ENCODE measurements at places on chromosomes 5 and 9.

DNA sequence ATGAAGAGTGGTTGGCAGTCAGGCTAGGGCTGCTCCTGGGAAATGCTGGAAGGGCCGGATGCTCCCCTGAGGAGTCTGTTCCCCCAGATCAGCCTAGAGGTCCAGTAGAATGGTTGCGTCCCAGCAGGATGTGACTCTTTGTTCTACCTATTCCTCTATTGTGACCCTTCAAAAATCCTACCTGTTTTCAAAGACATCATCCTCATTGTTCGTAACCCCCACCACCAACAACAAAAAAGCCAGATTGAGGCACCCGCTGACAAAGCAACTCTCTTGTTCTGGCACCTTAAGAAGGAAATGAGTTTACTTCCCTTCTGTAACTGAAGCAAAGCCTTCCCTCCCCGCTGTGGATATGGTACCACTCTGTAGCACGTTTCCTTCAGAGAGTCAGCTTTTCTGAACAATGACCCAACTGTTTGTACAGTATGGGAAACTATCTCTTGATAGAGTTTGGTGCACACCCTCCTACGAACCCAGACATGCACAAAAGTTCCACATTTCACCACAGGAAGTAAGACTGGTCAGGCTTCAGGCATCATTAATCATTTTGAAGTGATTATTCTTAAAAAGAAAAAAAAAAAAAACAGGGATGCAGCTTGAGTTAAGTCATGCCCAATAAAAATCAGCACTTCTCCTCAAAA is 207.2 kb downstream of the ENC1 start:
- DNase-seq = no peak

DNA sequence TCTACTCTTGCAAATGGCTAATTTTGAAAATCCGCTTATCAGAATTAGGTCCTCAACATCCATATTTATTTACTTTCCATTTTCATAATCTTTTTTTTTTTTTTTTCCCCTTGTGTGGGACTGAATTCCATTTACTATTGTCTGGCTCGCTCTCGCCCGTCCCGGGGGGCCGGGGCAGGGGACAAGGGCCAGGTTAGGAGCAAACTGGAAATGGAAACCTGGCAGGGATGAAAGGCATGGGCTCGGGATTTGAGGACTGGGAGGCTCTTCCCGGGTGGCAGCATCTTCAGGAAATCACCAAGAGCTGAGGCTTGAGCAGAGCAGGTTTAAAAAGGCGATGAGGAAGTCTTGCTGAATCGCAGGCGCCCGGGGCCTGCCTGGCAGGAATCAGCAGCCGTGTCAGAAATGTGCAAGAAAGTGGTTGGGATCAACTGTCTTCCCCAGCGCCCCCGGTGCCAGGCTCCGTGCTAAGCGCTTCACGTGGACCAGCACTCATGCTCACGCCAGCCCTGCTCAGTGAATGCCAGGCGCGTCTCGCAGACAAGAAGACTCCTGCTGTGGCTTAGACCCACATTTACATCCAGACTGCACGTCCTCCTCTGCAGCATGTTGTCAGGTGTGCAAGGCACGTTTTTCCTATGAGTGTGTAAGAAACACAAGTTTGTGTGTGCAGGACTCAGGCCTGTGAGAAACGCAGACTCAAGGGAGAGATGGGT is 66.3 kb upstream of the UNC5A start:
- DNase-seq = no peak

GRCh38 chr5:169881702-169882303 is 98.5 kb downstream of the INSYN2B start:
- no peak for DNase-seq

- no peak for DNase-seq
Observed at GRCh38 chr5:111719773-111720172, 37.2 kb downstream of the NREP start.

DNA sequence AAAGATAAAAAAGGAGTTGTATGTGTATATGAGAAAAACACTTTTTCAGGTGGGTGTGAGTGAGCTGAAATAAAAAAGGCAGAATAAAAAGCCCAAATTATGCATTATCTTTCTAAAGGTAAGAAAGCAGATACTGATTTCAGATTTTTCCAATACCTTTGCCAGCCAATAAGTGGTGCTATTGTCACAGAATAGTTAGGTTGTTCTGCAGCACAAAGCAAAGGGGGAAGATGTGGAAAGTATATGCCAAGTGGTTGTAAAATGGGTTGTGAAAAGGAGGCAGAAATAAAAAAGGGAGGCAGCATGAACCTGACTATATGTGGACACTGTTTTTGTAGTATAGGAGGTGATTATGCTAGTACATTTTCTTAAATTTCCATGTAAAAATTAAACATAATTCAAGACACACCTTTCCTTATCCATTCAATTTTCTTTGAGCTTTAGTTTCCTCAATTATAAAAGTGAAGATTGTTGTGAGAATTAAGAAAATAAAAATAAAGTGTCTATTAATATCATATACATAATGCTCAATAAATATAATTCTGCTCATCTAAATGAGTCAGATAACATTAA is 106.7 kb downstream of the SMIM15 start:
- peak; percentile 53 for DNase-seq

- DNase-seq = no peak
Observed at GRCh38 chr9:125911861-125912644, 164.9 kb downstream of the PBX3 start.

DNA sequence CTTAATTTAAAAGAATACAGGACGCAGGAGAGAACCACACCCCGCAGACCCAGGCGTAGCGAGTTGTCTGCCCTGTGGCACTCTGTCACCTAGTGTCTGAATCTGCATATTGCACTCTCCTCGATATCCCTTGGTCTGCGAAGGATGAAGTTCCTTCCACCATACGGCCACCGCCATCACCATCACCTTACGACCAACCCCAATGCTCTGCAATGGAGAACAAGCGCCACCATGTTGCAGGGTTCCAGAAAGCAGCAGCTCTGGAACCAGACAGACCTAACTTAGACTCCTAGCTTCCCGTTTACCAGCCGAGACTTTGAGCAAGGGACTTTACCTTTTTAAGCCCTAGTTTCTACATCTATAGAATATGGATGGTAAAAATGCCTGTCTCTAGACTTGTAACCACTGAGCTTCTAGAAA is 77.4 kb upstream of the DMRT1 start:
- DNase-seq = peak; percentile 29

- DNase-seq = no peak
Observed at GRCh38 chr5:157993986-157994691, 135.2 kb upstream of the CLINT1 start.

DNA sequence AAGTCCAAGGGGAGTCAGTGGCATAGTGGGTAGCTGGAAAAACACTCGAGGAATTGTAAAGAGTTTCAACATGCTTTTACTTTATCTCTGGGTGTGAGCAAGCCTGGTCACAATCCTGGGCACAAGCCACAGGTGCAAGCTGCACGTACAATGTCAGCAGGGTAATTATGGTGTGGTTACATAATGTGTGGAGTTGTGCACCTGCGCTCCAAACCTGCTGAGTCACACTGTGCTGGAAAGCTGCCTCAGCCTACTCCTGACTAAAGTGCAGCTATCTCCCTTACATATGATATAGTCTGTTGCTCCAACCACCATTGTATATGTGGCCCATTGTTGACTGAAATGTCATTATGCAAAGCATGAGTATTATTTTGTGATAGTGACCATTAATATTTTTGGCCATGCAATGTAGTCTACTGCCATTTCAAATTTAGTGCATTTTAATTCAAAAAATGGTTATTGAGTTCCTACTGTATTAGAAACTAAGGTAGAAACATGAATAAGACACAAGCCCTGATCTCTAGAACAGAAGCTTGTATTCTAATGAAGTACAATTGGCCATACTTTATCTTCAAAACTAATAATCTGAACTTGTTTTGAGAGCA is 160.9 kb upstream of the SLC30A5 start:
- no peak for DNase-seq

DNA sequence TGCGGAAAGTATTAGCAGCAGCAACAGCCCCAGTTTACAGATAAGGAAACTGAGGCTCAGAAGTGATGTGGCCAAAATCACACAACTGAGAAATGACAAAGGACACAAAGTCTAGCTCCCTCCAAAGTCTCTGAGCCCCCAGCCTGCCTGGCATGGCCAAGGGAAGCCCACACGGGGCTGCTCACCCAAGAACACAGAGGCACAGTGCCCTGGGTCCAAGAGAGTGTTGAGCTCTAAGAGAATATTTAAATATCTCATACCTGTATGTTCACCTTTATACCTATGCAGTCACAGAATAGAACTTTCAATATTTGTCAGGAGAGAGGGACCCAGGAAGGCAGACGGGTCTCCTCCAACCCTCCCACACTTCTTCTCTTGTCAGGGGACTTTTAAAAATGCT is 16.6 kb downstream of the VAV2 start:
- DNase-seq = no peak

DNA sequence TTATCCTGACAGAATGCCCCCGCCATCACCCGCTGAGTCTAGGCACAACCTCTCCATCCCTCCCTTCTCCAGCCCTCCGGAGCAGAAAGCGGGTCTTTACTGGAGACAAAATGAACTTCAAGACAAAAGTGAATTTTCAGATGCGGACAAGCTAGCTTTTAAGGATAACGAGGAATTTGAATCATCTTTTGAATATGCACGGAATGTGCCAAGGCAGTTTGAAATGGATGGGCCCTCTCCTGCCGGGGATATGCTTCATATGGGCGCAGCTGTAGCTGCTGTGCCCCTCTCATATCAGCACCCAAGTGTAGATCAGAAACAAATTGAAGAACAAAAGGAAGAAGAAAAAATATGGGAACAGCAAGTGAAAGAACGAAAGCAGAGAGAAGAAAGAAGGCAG is 37.5 kb downstream of the CPLANE1 start:
- DNase-seq = no peak

DNA sequence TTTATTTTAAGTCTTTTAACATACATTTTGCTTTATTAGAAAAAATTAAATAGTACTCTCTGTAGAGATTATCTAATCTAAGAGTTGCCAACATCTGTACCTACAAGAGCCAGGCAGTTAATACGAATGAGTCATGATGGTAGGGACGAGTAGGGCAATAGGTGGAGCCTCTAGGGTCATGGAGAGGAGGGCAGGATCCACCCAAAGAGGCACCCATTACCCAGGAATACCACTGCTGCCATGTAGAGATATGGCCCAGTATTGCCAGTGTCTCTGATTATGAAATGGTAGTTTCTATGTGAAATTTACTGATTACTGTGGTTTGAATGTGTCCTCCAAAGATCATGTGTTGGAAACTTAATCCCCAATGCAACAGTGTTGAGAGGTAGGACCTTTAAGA is 170.4 kb downstream of the PIK3R1 start:
- no peak for DNase-seq

Data from fibroblast of the conjunctiva (primary cell).